ENCODE measurements at places on chromosomes 2 and 18.
A peak's percentile ranks its signal among the peaks of the same experiment; 100 is the strongest.

- DNase-seq, result no peak
Measured at GRCh38 chr2:209358992-209359391, 64.9 kb upstream of the MAP2 start.

DNA sequence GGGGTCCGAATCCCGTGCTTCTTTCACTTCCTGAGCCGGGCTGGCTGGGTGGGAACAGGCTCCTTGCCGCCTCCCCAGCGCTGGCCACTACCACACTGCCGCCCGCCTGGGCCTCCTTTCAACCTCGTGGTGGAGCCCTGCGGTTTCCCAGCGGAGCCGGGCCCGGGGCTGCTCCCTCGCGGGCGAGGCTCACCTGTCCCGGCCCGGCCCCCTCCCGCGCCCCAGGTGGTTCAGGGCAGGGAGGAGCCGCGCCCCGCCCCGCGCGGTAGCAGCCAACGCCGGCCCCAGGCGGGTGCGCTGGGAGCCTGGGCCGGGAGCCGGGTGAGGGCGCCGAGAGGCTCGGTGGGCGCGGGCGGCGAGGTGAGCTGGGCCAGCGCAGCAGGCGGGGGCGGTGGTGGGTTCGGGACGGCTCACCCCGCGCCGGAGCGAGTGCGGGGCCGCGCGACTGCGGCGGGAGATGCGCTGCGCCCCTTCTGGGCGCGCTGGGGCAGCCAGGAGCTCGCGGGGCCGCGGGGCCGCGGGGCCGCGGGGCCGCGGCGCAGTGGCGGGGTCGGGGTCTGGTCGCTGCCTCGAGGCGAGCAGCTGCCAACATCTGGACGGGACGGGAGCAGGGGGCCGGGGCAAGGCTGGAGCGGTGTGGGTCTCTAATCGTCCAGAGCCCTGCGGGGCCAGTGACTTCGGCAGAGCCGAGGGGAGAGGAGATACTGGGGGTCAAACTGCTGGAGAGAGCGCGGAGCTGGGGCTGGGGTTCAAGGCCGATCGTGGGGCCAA lies at the start of gene LYPD6B:
Gene LYPD6B, plus strand, starts transcription at position 258 of the 771 bp plus-strand sequence. CDS start 92,250 bp downstream, outside the sequence.
- no peak for DNase-seq

DNA sequence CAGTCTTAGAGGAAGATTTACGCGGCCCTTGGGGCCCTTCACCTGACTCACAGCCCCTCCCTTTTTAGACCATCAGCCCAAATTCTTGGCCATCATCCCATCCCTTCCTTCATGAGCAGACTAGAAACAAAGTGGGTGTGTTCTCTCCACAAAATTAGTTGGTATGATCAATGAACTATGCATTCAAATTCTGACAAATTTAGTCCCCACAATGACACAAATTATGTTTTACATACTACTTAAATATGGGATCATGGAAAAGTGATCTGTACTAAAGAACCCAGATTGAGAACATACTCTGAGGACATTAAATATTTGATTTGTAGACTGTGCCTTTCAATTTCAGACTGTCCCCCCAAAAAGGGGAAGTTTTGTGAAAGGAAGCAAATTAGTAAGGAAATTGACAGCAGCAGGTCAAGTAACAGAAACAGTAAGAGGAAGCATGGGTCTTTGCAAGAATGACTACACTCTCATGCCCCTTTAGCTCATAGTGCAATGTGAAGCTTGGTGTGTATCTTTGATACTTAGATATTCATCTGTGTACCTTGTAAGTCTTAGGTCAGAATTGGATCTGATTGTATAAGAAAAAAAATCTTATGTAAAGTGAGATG lies 2.2 kb upstream of the MAPRE2 start:
- DNase-seq, result no peak

DNA sequence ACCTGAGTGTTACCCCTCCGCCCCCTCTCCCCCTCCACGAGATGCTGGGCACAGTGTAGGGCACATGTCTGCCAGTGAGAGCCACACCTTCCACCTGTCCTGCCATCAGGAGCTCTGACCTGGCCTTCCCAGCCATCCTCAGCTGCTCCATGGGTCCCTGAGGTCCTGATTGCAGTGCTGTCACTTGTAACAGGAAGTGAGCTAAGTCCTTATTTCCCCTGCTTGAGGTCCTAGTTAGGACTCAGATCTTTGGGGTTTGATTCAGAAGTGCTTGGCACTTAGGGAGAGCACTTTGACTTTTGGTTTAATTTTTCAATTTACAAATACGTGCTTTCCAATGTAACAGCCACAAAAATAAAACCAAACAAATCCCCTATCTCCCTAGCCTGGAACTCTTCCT lies 125.5 kb downstream of the WDSUB1 start:
- no peak for DNase-seq

DNA sequence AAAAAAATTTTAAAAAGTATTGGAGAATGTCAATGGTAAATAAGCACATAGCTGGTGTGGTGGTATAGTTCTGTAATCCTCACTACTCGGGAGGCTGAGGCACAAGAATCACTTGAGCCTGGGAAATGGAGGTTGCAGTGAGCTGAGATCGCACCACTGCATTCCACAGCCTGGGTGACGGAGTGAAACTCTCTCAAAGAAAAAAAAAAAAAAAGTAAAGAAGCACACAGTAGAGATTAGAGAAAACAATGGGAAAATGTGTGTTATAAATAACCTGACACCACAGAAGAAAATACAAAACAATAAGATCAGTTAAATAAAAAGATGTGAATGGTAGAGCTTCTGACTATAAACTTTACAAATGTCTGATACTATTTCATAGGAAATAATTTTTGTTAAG lies 163.7 kb upstream of the WDSUB1 start:
- DNase-seq, result no peak

GRCh38 chr2:164069540-164069939 lies 333.7 kb upstream of the FIGN start:
- no peak for DNase-seq

GRCh38 chr18:50832754-50833153 lies 12.9 kb upstream of the MRO start:
- no peak for DNase-seq

DNA sequence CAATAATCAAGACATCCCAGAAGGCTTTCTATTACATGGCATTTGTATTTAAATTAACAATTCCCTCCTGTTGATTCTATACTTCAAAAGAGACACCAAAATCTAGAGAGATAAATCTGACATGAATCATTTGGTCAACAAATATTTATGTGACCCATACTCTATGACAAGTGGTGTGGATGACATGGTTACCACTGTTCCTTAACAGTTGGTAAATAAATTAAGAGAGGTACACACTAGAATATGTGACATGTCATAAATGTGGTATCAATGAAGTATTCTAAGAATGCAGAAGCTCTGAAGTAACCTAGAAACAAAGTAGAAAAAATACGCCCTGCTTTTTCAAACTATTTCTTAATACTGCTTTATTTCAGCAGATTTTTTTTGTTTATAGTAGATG lies 255.4 kb downstream of the EXOC6B start:
- no peak for DNase-seq

- no peak for DNase-seq
Measured at GRCh38 chr2:190023860-190024259, 38.7 kb downstream of the MSTN start.

DNA sequence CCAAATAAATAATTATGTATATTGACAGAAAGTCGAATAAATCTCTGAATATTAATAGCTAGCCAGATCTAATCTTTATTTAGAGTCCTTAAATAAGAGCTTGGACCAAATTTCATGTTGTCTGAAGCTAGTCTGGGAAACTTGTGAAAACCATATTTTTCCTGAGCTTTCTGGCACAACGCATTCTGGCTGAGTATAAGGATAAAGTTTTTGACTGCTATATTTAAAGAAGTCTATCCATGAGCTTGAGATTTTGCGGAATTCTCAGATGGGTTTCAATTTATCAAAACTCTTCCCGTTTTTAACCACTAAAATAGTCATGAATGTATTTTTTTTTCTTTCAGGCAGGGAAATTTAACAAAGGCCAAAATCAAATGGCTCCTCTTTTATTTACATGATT lies 23.8 kb downstream of the FAP start:
- DNase-seq, result no peak

DNA sequence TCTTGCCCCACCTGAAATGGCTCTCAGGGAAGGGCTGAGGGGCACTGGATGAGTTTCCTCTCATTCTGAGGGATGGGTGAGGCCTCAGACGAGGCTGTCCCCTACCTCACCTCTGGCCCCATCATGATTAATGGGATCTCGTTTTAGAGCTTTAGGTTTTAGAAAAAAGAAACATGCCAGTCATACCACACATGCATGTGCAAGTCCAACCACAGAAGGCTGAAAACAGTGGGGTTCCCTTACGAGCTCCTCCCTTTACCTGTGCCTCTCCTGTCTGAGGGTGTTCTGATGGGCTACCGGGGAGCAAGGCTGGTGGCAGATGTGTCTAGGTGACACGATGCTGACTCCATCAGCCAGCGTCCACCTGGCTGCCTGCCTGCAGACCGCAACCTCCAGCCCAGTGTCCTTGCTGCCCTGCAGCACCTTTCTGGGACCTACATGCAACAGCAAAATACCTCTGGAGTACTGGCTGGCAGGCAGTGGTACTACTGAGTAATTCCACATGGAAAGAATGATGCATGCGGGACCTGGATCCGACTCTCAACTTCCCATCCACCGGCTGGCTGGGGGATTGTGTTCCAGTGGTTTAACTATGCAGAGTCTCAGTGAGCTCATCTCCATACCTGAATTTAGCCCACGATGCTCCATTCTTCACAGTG lies 9.1 kb upstream of the LYPD6B start:
- no peak for DNase-seq

DNA sequence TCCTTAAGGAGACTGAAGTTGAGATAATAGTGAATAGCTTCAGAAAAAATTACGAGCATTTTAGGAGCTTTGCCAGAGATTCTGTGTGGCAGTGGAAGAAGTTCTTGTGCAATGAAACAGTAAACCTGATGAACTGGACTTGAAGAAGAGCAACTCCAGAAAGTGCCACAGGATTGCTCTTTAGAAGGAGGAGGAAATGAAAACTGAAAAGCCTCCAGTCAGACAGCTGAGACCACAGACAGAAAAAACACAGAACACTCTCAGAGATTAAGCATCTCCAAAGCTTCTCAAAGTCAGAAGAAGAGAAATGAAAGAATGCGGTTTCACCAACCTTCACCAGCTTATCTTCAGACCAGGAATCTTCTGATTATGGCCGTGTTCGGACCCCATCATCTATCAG lies 329.7 kb upstream of the CNTNAP5 start:
- DNase-seq, result no peak

- DNase-seq, result peak; percentile 21
Measured at GRCh38 chr18:77000527-77000926, 132.1 kb downstream of the MBP start.

DNA sequence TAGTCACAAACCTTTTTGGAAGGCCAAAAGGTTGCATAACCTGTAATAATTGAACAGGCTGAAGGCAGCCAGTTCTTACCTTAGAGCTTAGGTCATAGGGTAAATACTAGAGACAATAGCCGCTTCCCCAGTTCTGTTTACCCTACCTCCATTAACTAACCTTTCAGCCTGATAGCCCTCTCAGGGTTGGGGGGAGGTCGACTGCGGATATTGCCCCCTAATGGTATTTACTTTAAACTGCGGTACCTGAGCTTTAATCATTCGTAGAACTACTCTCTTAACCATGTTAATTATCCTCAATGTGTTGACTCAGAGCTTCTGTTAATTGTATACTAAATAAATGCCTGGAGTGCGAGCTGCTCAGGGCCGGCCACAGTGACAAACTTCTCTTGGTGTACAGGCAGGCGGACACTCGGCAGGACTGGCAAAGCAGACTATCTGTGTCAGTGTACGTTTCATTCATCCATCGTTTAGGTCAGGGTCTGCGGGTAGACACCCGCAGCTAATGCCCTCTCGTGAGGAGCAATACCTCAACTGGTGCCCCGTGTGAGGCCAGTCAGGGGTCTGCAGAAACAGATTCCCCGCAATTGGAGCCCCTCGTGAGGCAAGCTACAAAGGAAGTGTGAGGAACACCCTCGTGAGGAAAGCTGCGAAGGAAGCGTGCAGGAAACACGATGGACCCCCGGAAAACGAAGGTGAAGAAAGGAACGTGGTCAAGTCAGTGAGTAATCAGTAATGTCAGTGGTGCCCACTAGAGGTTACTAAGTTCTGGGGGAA lies 115.3 kb upstream of the SCN7A start:
- no peak for DNase-seq

- DNase-seq, result no peak
Measured at GRCh38 chr2:136219963-136220362, 102.0 kb upstream of the CXCR4 start.

DNA sequence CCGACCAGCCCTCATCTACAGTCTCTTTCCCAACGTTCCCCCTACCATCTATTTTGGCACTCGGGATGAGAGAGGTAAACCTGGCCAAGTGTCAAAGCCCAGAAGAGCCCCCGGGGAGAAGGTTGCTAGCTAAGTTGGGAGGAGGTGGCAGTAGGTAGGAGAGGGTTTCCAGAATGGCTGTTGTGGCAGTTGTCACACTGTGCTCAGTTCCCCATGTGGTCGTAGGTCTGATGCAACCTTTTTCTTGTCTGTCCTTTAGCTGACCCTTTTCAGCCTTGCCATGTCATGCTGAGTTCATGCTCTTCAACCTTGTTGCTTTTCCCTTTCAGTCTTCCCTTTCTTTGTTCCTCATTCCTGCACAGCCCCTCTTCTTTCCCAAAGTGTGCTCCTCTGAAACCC lies 34.5 kb downstream of the TTLL4 start:
- DNase-seq, result no peak

GRCh38 chr2:88027697-88028389 lies 11.5 kb upstream of the RNU2-63P start:
- no peak for DNase-seq

GRCh38 chr2:30897539-30897938 lies 90.3 kb upstream of the CAPN13 start:
- no peak for DNase-seq

- DNase-seq, result no peak
Measured at GRCh38 chr2:204880928-204881327, 335.7 kb downstream of the PARD3B start.

- DNase-seq, result no peak
Measured at GRCh38 chr2:147998203-147998602, 22.3 kb downstream of the ORC4 start.

- no peak for DNase-seq
Measured at GRCh38 chr18:3321133-3321812, 59.3 kb downstream of the MYL12B start.

DNA sequence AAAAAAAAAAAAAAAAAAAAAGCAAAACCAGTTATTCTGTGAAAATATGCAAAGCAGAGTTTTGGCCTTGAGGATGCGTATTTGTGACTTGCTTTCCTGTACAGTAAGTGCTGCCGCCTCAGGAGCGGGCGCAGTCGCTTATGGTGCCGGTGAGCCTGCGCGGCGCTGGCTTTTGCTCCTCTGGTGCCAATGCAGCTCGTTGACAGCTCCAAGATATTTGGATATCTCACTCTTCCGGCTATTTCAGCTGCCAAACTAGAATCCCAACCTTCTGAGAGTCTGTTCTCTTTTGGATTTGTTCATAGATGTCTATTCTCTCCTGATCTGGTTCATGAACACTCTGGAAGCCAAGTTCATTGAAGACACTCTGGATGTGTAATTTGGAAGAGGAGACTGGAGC lies 184.1 kb downstream of the AGAP1 start:
- no peak for DNase-seq

DNA sequence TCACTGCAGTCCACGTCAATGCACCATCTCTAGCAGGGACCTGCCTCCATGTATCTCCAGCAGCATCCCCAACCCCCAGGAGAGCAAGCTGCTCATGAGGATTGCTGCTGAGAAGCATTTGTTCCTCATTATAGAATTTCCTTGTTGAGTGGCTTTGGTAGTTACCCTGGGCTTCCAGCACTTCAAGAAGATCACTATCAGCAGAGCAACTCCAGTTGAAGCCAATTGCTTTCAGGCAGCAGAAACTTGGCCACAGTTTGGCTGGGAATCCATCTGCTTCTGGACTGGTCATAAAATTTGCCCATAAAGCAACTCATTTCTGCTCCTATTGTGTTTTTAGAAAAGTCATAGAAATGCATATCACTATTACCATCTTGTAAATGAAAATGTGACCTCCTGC lies 17.4 kb downstream of the TRPM8 start:
- no peak for DNase-seq

All from stimulated activated CD8-positive, alpha-beta memory T cell treated with anti-CD3 and anti-CD28 coated beads, Interleukin-4, amount 100 ng/mL, for 1 hour (primary cell).